MCF 10A (cell line): ENCODE measurements at places on chromosomes 13 and 19. TPM values are rescaled to one million over a fixed set of nuclear protein-coding genes. Genes with fewer than 3 reads are reported as not detected.

ZNF93 gene
- total RNA-seq: 1.1 and 1.4 TPM in 2 replicates

TEX26 gene
- total RNA-seq: not detected in 2 replicates

RFC3 gene
- total RNA-seq: 13.4 and 17.5 TPM in 2 replicates

ZNF44 gene
- 10.3 and 10.5 TPM in 2 replicates for total RNA-seq

CEACAM8 gene
- total RNA-seq: not detected in 2 replicates

SWSAP1 gene
- 1.0 and 1.4 TPM in 2 replicates for total RNA-seq

MAB21L1 gene
- total RNA-seq: not detected in 2 replicates

CPB2 gene
- total RNA-seq: not detected in 2 replicates

CATSPERD gene
- not detected in 2 replicates for total RNA-seq

ZNF729 gene
- not detected in 2 replicates for total RNA-seq

TMPRSS9 gene
- not detected in 2 replicates for total RNA-seq

CBY2 gene
- total RNA-seq: not detected in 2 replicates

NLRP4 gene
- total RNA-seq: not detected in 2 replicates

ZNF627 gene
- 8.7 and 10.9 TPM in 2 replicates for total RNA-seq

SHC2 gene
- total RNA-seq: 0.77 and 2.8 TPM in 2 replicates

FSD1 gene
- total RNA-seq: not detected in 2 replicates

WDFY2 gene
- 46.7 and 56.2 TPM in 2 replicates for total RNA-seq

LRP3 gene
- total RNA-seq: 7.7 and 9.5 TPM in 2 replicates

GJB6 gene
- total RNA-seq: not detected in 2 replicates

ZNF582 gene
- not detected in 2 replicates for total RNA-seq
